ENCODE measurements at places on chromosomes 12 and 14. TPM values are rescaled to one million over a fixed set of nuclear protein-coding genes. Genes with fewer than 3 reads are reported as not detected.

DNA sequence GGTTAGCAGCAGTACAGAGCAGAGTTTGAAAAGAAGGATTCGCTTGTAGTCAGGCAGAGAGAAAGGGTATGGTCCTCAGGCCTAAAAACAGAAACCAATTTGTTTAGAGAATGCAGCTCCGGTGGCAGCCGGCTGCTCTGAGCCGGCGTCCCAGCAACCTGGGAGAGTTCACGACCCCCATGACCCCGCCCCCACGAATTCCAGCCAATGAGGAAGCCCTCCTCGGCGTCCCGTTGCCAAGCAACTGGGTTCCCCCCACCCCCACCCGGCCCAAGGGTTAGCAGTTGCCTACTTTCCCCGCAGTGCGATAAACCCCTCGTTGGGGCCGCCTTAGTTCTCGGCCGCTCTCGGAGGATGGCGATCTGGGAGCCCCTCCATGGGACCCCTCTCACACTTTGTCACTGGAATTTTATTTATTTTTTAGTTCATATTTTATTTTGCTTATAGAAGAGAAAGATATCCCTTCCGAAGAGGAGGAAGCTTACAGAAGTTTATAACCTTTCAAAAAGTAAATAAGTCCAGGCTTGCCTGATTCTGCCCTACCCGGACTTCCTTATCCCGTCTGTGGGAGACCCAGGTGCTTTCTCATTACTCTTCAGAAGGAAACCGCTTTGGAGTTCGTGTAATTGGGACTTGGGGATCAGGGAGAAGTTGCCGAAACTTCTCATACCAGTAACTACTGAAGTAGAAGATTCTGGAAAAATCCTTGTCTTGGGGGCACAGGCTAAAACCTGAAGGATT is at the start of gene CCDC60:
TSS of gene CCDC60 (plus strand) at position 300 of the 741 bp plus-strand sequence. CDS start 448 bp downstream, outside the sequence.
- DNase-seq = no peak

The MYO1H gene
- not detected for total RNA-seq

The CLEC7A gene
- 0.89 TPM for total RNA-seq

DNA sequence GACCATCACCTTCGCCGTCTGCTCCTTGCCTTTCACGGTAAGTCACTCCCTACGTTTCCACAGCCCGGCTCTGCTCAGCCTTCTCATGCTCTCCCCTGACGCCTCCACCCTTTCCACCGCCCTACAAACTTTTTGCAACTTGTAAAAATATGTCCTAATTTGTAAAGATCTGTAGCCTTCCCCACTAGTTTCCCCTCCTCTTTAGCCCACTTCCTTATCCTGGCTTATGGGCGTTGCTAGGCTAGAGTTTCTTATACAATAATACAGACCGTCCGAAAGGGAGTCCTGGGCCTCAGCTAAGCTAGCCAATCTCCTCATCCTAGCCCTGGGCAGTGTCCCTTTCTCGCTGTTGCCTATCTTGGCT is 1.2 kb downstream of the PTGER2 start:
- DNase-seq = peak; percentile 31

DNA sequence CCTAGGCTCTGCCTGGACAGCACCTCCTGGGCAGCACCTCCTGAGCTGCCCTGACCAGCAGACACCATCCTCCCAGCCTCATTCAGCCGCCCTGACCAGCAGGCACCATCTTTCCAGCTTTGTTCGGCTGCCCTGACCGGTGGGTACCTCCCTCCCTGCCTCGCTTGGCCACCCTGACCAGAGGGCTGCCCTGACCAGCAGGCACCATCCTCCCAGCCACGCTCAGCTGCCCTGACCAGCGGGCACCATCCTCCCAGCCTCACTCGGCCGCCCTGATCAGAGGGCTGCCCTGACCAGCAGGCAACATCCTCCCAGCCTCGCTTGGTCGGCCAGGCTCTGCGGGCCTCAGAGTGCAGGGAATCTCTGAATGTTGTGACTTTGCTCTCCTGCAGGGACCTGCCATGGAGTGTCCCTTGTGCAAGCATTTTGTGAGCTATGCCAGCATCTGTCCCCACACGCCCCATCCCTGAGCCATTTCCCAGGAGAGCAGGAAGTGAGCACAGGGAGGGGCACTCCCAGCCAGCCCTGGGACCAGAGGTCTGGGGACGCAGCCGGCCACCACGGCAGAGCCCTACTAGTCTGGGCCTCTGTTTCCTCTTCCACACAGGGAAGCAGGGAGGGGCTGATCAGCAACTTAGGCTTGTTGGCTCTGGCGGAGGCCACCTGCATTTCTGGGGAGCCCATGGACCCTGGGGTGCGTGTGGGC is 265.5 kb downstream of the SEC23A start:
- DNase-seq = no peak

GRCh38 chr12:110688446-110689280 is at the start of gene HVCN1:
Gene HVCN1 (minus strand): TSS chr12:110689115. CDS start chr12:110683245, 5,870 bp downstream.
- DNase-seq = peak; percentile 53

The TMEM30B gene
- total RNA-seq = 3.0 TPM

- DNase-seq = no peak
Observed at GRCh38 chr14:76546426-76547221, 170.7 kb downstream of the ESRRB start.

DNA sequence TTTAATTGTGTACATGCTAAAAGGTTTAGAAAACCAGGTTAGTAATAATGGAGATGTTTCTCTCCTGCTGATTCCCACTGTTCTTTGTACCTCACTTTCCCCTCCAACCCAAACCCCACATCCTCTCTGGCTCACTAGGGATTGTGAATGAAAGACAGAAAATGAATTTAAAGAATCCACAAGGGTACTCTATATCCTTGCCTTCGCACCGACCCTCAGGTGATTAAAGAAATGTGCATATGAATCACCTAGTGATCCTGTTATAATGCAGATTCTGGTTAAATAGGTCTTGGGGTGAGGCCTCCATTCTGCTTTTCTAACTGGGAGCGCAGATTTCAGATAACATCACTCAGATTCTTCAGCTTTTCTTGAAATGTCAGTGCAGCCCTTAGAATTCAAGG is 84.3 kb upstream of the OTX2 start:
- no peak for DNase-seq

The DICER1 gene
- 62.8 TPM for total RNA-seq

The PDZRN4 gene
- not detected for total RNA-seq

GRCh38 chr14:66216763-66217162 is 269.4 kb upstream of the CCDC196 start:
- DNase-seq = no peak

GRCh38 chr14:74008843-74009499 is 10.1 kb downstream of the ENTPD5 start:
- DNase-seq = no peak

The GLI1 gene
- total RNA-seq = 0.30 TPM

The WASHC3 gene
- total RNA-seq = 44.6 TPM

GRCh38 chr12:94725375-94726168 is 75.2 kb upstream of the TMCC3 start:
- DNase-seq = no peak

DNA sequence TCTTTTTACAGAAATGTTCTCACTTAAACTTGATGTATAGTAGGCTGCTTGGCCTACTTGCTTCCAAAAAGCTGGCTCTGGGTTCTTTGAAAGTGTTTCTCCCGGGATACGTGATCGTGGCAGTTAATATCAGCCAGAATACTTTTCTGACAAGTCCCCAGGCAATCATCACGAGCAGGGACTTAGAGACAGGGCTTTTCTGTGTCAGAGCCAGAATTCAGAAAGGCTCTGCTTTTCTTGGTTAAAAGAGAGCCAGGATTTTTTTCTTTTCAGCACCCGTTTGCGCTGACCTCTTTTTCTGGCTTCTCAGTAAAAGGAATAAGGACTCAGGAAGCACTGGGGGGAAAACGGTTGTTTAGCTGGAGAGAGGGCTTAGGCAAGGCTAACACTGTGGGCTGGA is 57.8 kb upstream of the ARHGAP5 start:
- DNase-seq = no peak
